ENCODE measurements at places on chromosomes 7 and 10. TPM values are rescaled to one million over a fixed set of nuclear protein-coding genes. Genes with fewer than 3 reads are reported as not detected.

The HOXA5 gene
- 130 TPM for total RNA-seq

The ACADSB gene
- total RNA-seq, result 4.7 TPM

The AMZ1 gene
- total RNA-seq, result not detected

The CYP2E1 gene
- total RNA-seq, result not detected

The PPP1R9A gene
- total RNA-seq, result 10.8 TPM

The EIF5AL1 gene
- 0.24 TPM for total RNA-seq

The CADPS2 gene
- total RNA-seq, result 8.6 TPM

The CFAP69 gene
- total RNA-seq, result 0.68 TPM
